Thyroid gland (tissue), 4 donors: ENCODE measurements at places on chromosomes 7 and 10. TPM values are rescaled to one million over a fixed set of nuclear protein-coding genes. Genes with fewer than 3 reads are reported as not detected.

GRCh38 chr7:151051108-151051507 is 2.8 kb downstream of the ASIC3 start:
- no peak overlapping the region for H3K27ac ChIP-seq
- DNase-seq, result peak; percentile 58
- H3K36me3 ChIP-seq, result no peaks in the 10 kb centered on the region
- no peak overlapping the region for H3K4me3 ChIP-seq
- no peaks in the 10 kb centered on the region for H3K27me3 ChIP-seq
- H3K4me1 ChIP-seq, result no peaks in the 10 kb centered on the region

The PRRT4 gene
- total RNA-seq, result not detected

DNA sequence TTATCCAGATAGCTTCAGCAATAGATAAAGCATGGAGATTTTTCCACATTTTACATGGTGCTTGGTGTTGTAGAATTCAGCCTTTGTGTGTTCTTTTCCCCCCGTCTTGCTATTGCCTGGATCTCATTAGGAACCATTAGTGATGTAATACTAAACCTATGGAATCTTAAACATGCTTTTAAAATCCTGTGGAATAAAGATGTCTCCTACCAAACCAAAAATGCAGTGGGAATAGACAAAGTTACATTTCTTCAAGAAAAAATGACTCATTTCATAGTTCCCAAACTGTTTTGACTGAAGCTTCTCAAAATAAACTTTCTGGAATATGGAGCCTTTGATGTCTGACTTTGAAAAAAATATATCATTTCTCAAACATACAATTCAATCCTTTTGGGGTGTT is 44.0 kb downstream of the CALD1 start:
- no peaks in the 10 kb centered on the region for H3K36me3 ChIP-seq
- no peak overlapping the region for H3K27ac ChIP-seq
- no peak overlapping the region for H3K4me3 ChIP-seq
- no peak for DNase-seq

DNA sequence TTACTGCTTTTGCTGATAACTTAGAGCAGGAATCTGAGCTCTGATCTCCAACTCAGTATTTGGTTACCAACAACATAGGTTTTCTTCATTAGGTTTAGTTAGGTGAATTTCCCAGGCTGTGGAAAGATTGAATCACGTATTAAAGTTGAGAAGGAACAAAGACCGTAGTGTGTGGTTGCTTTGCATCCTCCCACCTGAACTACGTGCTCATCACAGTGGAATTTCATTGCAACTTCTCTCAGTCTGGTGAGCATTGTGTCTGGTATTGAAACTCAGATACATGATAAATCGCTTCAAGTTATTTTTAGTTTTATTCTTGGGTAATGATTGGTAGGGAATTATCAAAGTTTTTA is 139.4 kb upstream of the AKR1E2 start:
- no peak overlapping the region for H3K4me3 ChIP-seq
- no peaks in the 10 kb centered on the region for H3K27me3 ChIP-seq
- no peaks in the 10 kb centered on the region for H3K36me3 ChIP-seq

The EN2 gene
- total RNA-seq, result not detected

GRCh38 chr10:75861582-75861981 is 430.2 kb downstream of the LRMDA start:
- H3K36me3 ChIP-seq, result no peaks in the 10 kb centered on the region
- no peak overlapping the region for H3K27ac ChIP-seq
- no peak overlapping the region for H3K4me3 ChIP-seq
- H3K27me3 ChIP-seq, result no peaks in the 10 kb centered on the region
- DNase-seq, result no peak
- H3K4me1 ChIP-seq, result no peaks in the 10 kb centered on the region

DNA sequence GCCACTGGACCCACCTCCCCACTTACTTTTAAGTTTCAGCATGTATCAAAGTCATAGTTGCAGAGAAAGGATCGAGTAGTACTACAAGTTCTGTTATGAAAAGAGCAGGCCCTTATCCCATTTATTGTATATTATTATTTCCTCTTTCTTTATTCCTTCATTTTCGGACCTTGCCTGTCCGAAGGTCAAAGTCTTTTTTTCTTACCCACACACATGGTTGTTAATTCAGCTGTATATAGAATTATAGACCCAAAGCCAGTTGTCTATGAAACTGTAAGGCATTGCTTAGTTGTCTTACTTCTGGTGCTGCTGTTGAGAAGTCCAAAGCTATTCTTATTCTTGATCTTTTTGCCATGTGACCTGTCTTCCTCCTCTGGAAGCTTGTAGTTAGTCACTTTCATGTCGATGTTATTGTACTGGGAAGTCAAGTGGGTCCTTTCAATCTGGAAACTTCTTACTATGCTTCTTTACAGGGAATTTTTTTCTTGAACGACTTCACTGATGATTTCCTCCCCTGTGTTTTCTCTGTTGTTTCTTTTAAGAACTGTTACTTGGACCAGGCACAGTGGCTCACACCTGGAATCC is 8.3 kb downstream of the NUDT5 start:
- no peak overlapping the region for H3K27ac ChIP-seq
- DNase-seq, result no peak
- no peaks in the 10 kb centered on the region for H3K27me3 ChIP-seq
- H3K4me1 ChIP-seq, result no peaks in the 10 kb centered on the region
- H3K4me3 ChIP-seq, result no peak overlapping the region
- peaks cover 11% of the 10 kb centered on the region for H3K36me3 ChIP-seq

DNA sequence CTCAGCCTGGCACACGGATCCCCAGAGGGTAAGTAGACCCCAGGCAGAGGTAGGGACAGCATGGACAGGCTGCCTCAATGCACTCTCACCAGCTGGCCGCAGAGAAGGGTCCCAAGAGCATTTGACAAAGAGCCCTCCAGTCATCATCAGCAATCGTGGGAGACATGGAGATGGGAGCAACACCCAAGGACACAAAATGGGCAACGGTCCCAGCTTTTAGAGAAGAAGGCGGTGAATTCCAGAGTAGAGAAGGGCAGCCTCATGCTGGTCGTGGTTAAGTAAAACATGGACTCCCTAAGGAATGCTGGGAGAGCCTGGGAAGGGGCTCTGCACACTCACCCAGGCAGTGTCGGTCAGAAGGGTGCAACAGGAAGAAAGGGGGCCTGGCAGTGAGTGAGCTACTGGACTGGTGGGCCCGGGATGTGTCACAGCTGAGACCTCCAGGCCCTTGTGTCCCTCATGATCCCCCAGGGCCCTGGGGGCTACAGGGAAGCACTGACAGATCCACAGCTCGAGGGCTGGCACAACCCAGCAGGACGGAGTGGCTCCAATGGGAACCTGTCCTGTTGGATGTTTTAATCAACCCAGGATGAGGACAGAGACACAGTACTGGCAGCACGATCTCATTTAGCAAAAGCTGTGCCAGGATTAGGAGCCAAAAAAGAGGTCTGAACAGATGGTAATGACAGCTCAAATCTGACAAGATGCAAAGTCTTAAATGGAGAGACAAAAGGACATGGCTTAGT is 147.1 kb downstream of the NEURL1 start:
- no peak overlapping the region for H3K27ac ChIP-seq
- no peaks in the 10 kb centered on the region for H3K27me3 ChIP-seq
- H3K36me3 ChIP-seq, result no peaks in the 10 kb centered on the region
- peaks cover 22% of the 10 kb centered on the region for H3K4me1 ChIP-seq
- DNase-seq, result no peak

GRCh38 chr10:97927622-97928021 is 78.0 kb downstream of the GOLGA7B start:
- no peak for DNase-seq
- H3K4me3 ChIP-seq, result no peak overlapping the region
- H3K27me3 ChIP-seq, result no peaks in the 10 kb centered on the region
- no peaks in the 10 kb centered on the region for H3K36me3 ChIP-seq
- no peak overlapping the region for H3K27ac ChIP-seq
- H3K4me1 ChIP-seq, result peaks cover 1% of the 10 kb centered on the region

DNA sequence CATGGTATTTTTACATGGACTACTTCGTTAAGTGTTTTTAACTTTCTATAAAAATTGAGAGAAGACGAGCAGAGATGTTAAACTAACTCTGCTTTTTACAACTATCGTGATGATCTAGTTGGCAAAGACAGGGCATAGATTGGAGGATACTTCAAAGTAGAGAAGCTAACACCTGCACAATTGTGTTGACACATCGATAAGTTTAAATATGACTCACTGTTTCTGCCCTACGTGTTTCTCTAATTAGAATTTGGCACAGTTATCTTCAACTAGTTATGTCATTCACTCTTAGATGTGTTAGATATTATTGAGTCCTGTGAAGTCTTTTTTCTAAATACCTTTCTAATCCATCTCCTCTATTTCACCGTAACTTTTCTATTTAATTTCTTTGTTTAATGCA is 68.5 kb upstream of the FERD3L start:
- H3K27me3 ChIP-seq, result no peaks in the 10 kb centered on the region
- DNase-seq, result no peak
- no peaks in the 10 kb centered on the region for H3K4me1 ChIP-seq
- H3K27ac ChIP-seq, result no peak overlapping the region

- no peaks in the 10 kb centered on the region for H3K36me3 ChIP-seq
- DNase-seq, result no peak
- no peaks in the 10 kb centered on the region for H3K27me3 ChIP-seq
- no peak overlapping the region for H3K4me3 ChIP-seq
Observed at GRCh38 chr7:124840435-124840834, 74.8 kb upstream of the GPR37 start.

DNA sequence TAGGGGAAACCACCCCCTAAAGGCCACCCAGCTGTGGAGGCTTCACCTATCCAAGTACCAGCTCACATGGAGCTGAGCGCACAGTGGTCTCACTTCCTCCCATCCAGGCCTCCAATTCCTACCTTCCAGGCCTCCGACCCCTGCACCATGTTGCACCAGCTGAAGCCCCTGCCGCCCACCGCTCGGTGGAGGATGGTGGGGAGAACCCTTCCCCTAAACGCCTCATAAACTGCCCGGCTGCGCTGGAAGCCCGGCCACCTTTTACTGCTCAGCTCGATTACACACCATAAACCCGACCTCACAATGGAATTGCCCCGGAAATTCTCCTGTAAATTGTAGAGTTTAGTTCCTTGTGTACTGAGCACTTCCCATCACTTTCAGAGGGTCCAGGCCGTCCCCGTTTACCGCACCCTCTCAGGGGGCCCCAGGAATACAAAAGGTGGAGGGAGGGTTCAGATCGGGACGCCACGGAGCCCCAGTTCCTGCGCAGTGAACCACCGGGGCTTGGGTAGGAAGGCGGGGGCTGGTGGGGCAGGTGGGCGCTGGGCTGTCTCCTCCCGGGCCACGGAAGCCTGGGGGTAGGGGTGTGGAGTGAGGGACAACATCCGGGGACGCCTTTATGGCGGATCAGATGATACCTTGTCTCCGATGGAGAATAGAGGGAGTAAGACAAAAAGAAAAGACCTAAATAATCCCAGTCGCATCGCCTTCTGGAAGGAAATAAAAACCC is 1.4 kb upstream of the HOXA7 start:
- peaks cover 69% of the 10 kb centered on the region for H3K27me3 ChIP-seq
- H3K27ac ChIP-seq, result no peak overlapping the region
- H3K4me3 ChIP-seq, result no peak overlapping the region
- DNase-seq, result no peak
- no peaks in the 10 kb centered on the region for H3K36me3 ChIP-seq
- H3K4me1 ChIP-seq, result peaks cover 29% of the 10 kb centered on the region

- H3K4me1 ChIP-seq, result no peaks in the 10 kb centered on the region
- H3K27me3 ChIP-seq, result no peaks in the 10 kb centered on the region
- no peak overlapping the region for H3K27ac ChIP-seq
- H3K4me3 ChIP-seq, result no peak overlapping the region
- no peaks in the 10 kb centered on the region for H3K36me3 ChIP-seq
Observed at GRCh38 chr10:130606001-130606405, 469.8 kb downstream of the GLRX3 start.

The MMRN2 gene
- 26.1 TPM for total RNA-seq

GRCh38 chr7:99105756-99106155 is 38.2 kb downstream of the SMURF1 start:
- no peaks in the 10 kb centered on the region for H3K36me3 ChIP-seq
- H3K27me3 ChIP-seq, result no peaks in the 10 kb centered on the region
- no peak for DNase-seq
- no peak overlapping the region for H3K27ac ChIP-seq
- peaks cover 15% of the 10 kb centered on the region for H3K4me1 ChIP-seq
- no peak overlapping the region for H3K4me3 ChIP-seq

DNA sequence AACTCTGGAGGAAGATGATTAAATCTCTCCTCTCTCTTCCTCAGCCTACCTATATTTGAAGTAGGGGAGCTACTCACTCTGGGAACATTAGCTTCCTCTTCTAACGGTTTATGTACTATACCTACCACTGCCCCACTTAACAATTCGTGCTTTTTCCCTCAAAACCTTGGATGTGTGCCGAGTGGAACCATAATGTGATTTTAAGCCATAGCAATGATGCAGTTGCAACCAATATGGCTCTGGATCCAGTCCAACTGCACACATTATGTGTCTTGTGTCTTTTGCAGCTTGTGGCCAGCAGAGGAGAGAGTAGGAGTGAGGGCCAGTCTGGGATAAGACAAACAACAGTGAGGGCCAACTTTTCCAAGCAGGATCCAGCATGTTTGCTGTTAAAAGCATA is 170.7 kb downstream of the GATA3 start:
- no peak overlapping the region for H3K4me3 ChIP-seq
- H3K36me3 ChIP-seq, result no peaks in the 10 kb centered on the region
- no peaks in the 10 kb centered on the region for H3K27me3 ChIP-seq
- H3K4me1 ChIP-seq, result peaks cover 3% of the 10 kb centered on the region

The SRI gene
- total RNA-seq, result 99.5 TPM

The SLC39A12 gene
- not detected for total RNA-seq

- peaks cover 12% of the 10 kb centered on the region for H3K4me1 ChIP-seq
- H3K27me3 ChIP-seq, result no peaks in the 10 kb centered on the region
- H3K36me3 ChIP-seq, result no peaks in the 10 kb centered on the region
- no peak overlapping the region for H3K4me3 ChIP-seq
- H3K27ac ChIP-seq, result no peak overlapping the region
- peak; percentile 95 for DNase-seq
Observed at GRCh38 chr10:118501637-118502440, 93.6 kb downstream of the PRLHR start.

DNA sequence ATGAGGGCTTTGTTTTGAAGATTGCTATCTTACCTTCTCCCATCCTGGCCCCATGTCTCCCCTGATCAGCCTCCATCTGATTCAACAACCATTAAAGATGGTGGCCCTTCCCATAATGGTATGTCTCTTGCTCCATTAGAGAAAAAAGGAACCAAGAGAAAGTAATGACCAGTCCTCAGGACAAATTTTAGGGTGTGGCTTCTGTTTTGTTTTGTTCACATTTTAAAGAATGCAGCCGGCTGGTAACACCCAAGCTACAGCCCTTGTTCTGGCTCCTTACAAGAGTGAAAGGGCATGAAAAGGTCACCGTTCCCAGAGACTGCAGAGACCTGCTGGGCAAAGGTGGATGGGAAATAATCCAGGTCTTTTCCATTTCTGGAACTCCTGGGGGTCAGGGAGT is 287.9 kb upstream of the NEBL start:
- H3K36me3 ChIP-seq, result no peaks in the 10 kb centered on the region
- H3K27me3 ChIP-seq, result no peaks in the 10 kb centered on the region
- H3K27ac ChIP-seq, result no peak overlapping the region
- DNase-seq, result no peak
- no peak overlapping the region for H3K4me3 ChIP-seq
- H3K4me1 ChIP-seq, result peaks cover 5% of the 10 kb centered on the region

- no peak for DNase-seq
- H3K4me1 ChIP-seq, result peaks cover 7% of the 10 kb centered on the region
- H3K27me3 ChIP-seq, result no peaks in the 10 kb centered on the region
Observed at GRCh38 chr7:16465469-16466361, at the start of gene SOSTDC1. SOSTDC1 (minus strand) TSS chr7:16465738; CDS start chr7:16465668, 70 bp downstream.
